Hypothalamus (tissue), 51 donors: ENCODE measurements at places on chromosomes 11 and 22.

DNA sequence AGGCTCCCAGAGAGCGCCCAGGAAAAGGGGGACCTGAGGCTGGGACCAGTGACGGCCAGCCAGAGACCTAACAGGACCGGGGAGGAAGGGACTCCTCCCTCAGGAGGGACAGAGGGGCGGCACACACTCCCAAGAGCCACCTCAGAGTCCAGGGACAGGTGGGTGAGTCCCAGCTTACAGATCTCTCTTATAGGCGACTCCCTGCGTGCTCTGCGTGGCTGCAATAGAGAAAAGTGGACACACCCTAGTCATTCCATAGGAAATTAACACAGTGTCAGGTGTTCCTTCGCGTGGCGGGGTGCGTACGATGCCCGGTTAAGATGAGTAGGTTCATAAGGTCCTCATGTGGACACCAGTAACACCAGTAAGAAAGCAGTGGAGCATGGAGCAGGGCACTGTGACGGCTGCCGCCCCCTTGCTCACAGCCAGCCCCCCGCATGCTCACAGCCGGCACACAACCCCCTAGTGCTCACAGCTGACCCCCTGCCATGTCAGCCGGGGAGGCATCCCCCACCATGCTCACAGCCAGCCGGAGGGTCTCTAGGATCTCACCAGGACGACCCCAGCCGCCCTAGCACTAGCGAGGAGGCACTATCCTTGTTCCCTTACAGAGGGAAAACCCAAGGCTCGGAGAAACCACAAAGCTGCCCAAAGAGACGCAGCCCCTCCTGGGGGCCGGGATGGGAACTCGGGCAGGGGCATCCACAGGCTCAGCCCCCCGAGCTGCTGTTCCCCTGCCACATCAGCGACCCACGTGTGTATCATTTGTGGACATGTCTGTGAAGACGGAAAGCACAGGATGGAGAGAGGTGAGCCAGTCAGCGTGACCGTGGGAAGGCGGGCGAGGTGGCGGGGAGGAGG lies 426.8 kb downstream of the TBC1D22A start:
- no peak for DNase-seq

GRCh38 chr11:88813233-88813915 lies 252.4 kb downstream of the GRM5 start:
- no peak for DNase-seq

- DNase-seq: no peak
Measured at GRCh38 chr11:72737336-72737735, 14.9 kb downstream of the ARAP1 start.

- no peak for DNase-seq
Measured at GRCh38 chr11:126538071-126538470, 182.6 kb downstream of the ST3GAL4 start.

DNA sequence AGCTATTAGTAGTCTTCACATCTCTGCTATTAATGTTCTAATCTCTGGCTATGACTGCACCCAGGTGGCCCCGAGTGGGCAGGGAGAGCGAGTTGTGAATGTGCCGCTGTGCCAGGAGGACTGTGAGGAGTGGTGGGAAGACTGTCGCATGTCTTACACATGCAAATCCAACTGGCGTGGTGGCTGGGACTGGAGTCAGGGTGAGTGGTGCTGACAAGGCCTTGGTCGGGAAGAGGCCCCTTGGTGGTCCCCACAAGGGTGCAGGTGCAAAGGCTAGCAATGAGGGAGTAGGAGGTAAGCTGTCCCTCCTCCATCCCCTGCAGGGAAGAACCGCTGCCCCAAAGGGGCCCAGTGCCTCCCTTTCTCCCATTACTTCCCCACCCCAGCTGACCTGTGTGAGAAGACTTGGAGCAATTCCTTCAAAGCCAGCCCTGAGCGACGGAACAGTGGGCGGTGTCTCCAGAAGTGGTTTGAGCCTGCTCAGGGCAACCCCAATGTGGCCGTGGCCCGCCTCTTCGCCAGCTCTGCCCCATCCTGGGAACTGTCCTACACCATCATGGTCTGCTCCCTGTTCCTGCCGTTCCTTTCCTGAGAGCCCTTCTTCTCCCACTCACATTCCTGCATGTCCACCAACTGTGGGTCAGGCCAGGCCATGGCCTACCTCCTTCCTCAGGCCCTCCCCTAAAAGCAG lies 2.9 kb downstream of the IZUMO1R start:
- no peak for DNase-seq
